ENCODE measurements at places on chromosomes 11 and 22.

GRCh38 chr11:19107125-19107524 lies 9.8 kb upstream of the ZDHHC13 start:
- DNase-seq, result no peak

GRCh38 chr11:39570526-39570925 lies 1888.9 kb downstream of the LRRC4C start:
- DNase-seq, result no peak

DNA sequence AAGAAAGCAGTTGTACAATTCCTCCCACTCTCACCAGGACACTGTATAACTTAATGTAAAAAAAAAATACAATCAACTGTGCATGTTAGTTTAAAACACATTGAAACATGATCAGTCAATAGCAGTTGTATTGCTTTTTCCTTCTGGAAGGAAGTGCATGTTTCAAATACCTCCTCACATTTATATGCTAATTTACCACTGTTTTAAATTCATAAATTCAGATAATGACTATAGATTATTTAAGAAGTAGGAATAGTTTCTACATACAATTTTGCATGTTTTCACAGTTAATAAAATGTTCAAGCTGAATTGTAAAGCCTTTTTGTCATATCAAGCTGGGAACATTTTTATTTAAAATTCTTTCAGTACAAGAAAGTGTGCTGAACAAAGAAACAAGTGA lies 3.3 kb downstream of the GRIA4 start:
- DNase-seq, result no peak

DNA sequence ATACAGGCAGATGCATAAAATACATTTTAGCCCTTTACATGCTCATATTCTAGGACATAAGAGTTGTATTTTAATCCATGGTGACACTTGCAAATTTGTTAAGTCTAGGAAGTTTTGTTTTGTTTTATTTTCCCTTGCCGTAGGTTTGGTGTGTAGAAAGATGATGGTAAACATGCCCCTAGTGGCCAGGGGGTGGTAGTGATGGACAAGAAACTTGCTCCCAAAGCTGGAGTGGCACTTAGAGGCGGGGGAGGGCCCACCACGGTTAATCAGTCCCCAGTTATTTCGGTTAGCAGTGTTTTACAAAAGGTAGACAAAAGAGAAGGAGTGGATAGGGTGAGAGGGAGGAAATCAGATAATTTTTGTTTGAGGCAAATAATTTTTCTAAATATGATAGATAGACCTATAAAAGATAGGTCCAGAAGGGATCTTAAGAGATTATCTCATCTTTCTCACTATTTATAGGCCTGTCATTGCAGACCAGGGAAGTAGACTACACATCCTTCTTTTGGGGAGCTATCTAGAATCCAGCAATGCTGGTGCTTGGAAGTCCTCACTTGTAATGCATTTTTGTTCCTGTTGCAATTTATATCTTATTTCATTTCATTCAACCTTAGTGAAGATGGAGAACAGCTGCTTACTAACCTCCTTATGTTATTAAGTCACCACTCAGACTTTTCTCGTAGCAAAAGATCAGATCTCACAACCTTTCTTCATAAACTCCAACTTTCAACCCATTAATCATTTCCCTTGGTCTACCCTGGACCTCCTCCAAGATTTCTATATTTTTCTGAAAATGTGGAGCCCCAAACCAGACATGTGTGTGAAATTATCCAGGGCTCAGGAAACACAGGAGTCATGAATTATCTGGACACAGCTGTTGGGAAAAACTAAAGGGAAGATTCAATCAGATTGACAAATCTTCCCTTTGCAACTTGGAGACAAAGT lies 5.9 kb upstream of the BDNF start:
- DNase-seq, result no peak

DNA sequence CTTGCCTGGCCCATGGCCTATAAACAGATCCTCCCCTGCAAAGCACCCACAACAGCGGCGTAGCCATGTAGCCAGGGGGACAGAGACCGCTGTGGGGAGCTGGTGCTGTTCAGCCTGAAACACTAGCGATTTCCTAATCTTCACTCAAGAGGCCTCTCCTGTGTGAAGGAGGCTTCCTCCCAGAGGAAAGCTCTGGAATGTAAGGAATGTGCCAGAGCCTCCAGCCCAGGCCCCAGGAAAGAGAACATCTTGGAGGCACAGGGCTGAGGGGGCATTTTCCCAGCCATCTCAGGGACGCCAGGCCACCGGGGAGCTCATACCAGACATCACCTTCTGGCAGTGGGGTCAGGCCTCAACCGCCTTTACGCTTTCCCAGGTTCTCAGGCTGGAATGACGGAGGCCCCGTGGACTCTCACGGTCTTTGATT lies 24.0 kb downstream of the MIAT start:
- DNase-seq, result no peak

Measured in GM12878 (cell line).